ENCODE measurements at places on chromosomes 7 and 10.

DNA sequence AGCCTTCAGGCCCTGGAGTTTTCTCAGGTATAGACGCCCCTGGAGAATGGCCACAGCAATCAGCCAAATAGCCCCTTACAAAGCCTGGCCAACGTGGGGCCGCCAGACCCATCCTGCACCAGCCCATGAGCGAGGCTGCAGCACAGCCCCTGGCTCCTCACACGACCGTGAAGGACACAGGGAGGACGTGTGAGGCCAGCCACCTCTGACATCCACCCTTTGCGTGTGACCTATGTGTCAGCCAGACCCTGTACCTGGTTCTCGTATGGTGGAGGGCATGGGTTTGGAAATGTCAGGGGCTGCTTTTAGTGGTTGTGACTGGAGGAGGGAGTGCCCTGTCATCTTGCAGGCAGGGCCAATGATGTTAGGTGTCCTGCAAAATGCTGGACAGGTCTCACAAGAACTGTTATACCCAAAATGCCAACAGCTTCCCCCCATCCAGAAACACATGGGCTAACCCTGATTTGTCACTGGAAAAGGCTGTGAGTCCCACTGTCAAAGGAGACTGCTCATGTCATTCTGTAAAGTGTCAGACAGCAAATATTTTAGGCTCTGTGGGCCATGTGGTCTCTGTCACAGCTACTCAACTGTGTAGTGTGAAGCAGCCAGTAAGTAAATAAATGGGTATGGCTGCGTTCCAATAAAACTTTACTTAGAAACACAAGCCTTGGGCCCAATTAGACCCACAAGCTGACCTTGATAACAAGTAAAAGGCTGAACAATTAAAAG, 30.0 kb downstream of the NOD1 start:
- no peak for DNase-seq

DNA sequence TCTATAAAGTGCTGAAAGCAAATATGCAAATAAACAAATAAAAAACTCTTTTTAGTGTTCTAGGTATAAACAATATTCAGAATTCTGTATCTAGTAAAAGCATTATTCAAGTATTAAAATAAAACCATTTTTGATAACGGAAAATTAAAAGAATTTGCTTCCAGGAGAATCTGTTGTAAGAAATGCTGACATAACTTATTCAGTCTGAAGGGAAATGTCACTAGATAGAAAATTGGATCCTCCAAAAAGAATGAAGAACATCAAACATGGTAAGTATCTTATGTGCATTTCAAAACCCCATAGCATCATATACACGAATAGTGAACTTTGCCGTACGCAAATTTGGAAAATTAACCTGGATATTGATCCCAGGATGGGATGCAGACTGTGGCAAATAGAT, 506.7 kb downstream of the GLRX3 start:
- no peak for DNase-seq

DNA sequence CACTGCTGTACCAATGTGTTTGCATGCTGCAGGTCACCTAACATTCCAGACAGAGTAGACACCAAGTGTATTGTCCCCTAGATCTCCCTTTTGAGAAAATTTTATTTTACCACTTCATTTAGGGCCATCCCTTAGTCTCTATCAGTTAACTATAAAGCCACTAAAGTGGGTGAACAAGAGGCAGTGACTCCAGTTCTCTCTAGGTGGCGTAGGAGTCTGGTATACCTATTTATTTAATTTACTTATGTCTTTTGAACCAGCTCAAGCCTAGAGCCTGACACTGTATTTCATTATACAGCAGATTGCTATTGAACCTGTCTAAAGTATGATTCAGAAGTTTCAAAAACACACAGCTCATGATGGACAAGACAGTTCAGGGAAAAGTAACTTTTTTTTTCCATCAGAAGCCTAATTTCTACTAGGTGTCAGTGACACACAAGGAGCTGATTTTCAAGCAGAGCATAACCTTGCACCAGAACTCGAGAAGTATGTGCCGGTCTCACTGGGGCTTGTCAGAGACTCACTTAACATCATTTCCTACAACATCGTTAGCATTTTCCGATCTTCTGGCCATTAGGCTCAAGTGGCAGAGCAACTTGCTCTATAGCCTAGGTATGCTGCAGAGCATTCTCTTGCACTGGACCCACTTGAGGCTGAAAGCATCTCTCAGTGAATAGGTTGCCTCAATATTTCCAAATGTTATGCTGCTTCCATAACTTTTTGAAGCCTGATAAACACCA, 175.4 kb downstream of the CDC14C start:
- DNase-seq, result no peak

DNA sequence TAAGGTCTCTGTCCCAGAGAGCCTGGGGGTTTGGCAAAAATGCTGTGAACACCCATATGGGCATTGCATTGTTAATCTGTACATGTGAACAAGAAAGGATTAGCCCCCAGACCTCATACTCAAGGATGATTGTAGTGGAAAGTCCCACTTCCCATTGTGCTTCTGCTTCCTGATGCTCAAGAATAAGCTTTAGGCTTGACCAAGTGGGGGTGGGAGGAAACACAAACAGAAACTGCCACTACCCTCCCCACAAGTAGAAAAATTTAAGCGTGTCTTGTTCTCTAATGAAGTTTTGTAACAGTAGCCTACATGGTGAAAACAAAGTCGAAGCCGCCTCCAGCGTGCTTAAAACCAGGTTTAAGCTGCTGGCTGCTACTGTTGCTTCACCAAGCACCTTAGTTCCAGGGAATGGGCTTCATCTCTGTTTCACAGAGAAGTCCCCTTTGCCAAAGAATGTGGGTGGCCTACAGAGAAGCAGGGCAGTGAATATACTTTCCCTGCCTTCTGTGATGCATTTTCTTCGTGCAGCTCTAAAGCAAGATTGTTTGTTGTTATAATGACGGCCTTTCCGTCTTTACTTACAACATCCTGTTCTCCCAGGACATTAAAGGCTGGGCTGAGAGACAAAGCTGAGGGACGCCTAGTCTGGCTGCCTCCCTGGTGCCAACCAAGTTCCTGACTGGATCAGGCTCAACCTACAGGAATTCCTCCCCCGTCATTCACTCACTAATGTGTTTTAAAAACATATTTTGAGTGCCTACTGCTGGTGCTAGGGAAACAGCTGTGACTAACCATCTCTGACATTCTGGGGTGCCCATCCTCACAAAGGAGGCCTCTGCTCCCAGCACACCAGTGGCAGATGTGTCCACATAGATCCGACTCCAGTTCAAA, 32.1 kb upstream of the CCSER2 start:
- no peak for DNase-seq

GRCh38 chr10:3136763-3137611, 35.6 kb downstream of the PITRM1 start:
- no peak for DNase-seq

GRCh38 chr7:134533288-134533771, 6.0 kb downstream of the AKR1B10 start:
- DNase-seq, result no peak

GRCh38 chr7:105963038-105963667, at the start of gene CDHR3:
TSS of gene CDHR3 (plus strand) at chr7:105963264. CDS start at chr7:105963319, 55 bp downstream.
- DNase-seq, result no peak

- no peak for DNase-seq
Measured at GRCh38 chr10:86632009-86632800, 22.1 kb upstream of the OPN4 start.

GRCh38 chr7:148611692-148612091, 21.1 kb downstream of the C7orf33 start:
- DNase-seq, result no peak

DNA sequence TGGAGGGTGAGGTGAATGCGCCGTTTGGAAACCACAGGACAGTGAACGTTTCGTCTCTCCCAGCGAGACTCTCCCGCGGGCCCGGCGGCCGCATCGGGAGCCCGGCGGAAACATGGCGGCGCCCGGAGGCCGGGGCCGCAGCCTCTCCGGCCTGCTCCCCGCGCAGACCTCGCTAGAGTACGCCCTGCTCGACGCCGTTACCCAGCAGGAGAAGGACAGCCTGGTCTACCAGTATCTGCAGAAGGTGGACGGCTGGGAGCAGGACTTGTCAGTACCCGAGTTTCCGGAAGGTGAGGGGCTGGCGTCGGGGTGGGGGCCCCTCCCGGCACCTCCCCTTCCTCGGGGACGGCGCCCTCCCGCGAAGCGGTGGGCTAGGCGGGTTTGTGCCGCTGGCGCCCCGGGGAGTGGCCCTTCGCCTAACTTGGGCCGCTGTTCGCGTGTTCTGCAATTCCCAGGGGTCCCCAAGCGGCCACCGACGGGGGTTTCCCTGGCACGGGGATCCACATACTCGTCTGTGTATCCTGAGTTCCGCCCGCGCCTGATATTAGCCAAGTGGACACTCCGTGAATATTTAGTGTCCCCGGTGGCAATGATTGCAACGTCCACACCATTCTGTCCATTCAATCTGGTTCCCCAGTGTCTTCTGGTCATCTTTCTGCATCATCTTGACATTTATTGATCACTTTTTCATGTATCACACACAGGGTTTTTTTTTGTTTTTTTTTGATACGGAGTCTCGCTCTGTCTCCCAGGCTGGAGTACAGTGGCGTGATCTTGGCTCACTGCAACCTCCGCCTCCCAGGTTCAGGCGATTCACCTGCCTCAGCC, 514 bp downstream of the NHLRC2 start:
- peak; percentile 57 for DNase-seq

GRCh38 chr10:68955355-68955831, 577 bp upstream of the DDX21 start:
- no peak for DNase-seq

DNA sequence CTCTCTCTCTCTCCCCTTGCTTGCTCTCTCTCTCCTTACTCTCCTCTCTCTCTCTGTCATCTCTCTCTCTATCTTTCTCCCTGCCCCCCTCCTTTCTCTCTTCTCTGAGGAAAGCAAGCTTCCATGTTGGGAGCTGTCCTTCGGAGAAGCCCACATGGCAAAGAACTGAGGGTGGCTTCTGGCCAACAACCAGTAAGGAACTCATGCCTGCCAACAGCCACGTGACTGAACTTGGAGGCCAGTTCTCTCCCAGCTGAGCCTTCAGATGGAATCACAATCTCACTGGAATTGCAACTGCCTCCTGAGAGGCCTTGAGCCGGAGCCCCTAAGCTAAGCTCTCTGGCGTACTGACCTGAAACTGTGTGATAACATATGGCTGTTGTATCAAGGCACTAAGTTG, 12.0 kb upstream of the DHTKD1 start:
- no peak for DNase-seq

DNA sequence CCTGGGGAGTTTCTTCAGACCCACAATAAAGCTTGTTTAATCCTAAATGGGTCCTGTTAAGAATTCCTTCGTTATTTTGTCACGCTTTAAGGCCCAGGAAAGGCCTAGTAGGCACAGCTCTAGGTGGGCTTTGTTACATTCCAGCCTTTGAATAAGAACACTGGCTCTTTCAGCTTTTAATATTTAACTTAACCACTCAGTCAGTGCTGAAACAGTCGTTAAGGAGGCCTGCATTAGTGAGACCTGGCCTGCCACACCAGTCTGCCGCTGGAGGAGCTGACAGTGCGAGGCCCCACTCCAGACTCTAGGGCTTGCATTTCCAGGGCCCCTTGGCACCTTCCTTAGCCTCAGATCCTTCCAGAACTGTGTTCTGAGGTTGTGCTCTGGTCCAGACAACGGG, 351.4 kb downstream of the GLRX3 start:
- no peak for DNase-seq

DNA sequence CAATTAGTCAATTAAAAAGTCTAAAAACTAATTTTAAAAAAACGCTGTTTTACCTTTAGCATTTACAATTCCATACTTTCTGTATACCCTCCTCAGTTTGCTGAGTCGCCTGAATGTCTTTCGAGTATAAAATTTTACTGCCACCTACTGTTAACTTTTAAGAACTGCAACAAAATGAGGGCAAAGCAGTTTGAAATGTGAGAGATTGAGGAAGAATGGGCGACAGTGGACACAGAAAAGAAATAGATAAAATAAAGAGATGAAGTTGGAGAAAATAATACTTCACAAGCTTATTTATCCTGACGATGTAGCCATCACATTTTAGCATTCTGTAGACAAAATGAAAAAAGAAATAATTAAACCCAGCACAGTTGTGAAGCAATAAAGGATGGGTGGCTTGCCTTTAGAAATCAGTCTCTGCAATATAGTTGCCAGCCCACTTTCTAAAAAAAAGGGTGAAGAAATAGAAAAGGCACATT, 110.8 kb upstream of the PTN start:
- no peak for DNase-seq

DNA sequence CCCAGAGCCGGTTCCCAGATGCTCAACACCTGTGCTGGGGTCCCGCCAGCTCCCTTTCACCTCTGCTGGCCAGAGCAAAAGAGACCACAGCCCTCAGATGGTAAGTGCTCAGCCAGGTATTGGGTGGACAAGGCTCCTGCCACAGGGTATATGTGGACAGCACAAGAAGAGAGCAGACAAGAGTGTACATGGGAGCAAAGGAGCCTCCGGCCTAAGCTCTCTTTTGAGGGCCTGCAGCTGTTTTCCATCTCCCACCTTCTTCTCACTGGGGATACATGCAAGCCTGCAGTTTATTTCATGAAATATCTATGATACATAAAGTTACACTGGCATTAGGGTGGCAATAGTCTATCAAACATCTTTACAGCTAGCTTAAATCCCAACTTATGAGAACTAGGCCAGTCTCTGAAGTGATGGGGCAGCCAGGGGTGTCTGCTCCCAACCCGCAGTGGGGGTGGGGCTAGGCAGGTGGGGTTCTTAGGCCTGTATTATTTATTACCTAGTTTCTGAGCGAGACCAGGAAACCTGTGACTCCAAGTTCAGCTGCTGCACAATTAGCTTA, 50.4 kb upstream of the DDC start:
- no peak for DNase-seq
